ENCODE measurements at places on chromosomes 1 and 21. TPM values are rescaled to one million over a fixed set of nuclear protein-coding genes. Genes with fewer than 3 reads are reported as not detected.

- no peak overlapping the region for H3K4me3 ChIP-seq
- H3K4me1 ChIP-seq = peaks cover 37% of the 10 kb centered on the region
- no peak for DNase-seq
- no peaks in the 10 kb centered on the region for H3K27me3 ChIP-seq
- H3K36me3 ChIP-seq = no peaks in the 10 kb centered on the region
- no peak overlapping the region for H3K27ac ChIP-seq
Observed at GRCh38 chr1:7482772-7483495, 288.2 kb upstream of the VAMP3 start.

GRCh38 chr1:116726872-116727820 lies 27.1 kb upstream of the CD2 start:
- H3K4me3 ChIP-seq = no peak overlapping the region
- no peak overlapping the region for H3K27ac ChIP-seq
- no peak for DNase-seq
- H3K4me1 ChIP-seq = no peaks in the 10 kb centered on the region
- H3K36me3 ChIP-seq = no peaks in the 10 kb centered on the region

DNA sequence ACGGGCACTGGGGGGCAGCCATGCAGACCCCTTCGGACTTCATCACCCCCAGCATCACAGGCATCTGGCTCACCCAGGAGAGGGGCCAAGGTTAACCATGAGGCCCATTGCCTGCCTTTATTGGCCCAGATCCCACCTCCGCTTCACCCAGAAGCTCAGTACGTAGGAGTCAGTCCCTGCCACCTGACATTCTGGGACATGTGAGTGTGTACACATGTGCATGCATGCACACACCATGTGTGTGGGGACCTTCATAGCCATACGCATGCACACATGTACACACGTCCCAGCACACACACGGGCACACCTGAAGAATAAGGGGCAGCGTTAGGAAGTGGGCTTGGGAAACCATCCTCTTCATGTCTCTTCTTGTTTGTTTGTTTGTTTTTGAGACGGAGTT lies 24.1 kb upstream of the TRAPPC10 start:
- peaks cover 15% of the 10 kb centered on the region for H3K27me3 ChIP-seq
- no peak for DNase-seq
- peaks cover 8% of the 10 kb centered on the region for H3K36me3 ChIP-seq
- no peak overlapping the region for H3K4me3 ChIP-seq
- H3K4me1 ChIP-seq = peaks cover 8% of the 10 kb centered on the region

- H3K4me3 ChIP-seq = no peak overlapping the region
- H3K27me3 ChIP-seq = no peaks in the 10 kb centered on the region
- peaks cover 4% of the 10 kb centered on the region for H3K4me1 ChIP-seq
- peak; percentile 45 for DNase-seq
Observed at GRCh38 chr1:214439352-214440119, 111.9 kb downstream of the PTPN14 start.

DNA sequence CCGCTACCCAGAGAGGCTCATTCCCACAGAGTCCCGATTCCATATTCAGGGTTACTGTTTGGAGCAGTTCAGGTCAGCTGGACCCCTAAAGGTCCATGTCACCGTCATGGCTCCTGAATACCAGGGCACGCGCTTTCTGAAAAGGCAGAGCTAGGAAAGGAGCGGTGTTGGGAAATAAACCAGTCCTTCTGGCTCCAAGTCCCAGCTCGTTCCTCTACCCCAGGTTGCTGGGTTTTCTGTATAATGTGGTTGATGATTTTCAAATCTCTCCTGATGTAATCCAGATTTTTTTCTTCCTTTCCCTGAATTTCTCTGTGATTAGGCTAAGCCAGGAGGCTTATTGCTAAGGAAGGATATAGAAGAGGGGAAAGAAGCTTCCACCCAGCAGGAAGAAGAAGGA lies 14.0 kb upstream of the PKP1 start:
- peak overlapping the region; percentile 80 for H3K27ac ChIP-seq
- H3K27me3 ChIP-seq = peaks cover 16% of the 10 kb centered on the region
- peaks cover 28% of the 10 kb centered on the region for H3K4me1 ChIP-seq
- no peaks in the 10 kb centered on the region for H3K36me3 ChIP-seq
- DNase-seq = no peak

- H3K27me3 ChIP-seq = peaks cover 2% of the 10 kb centered on the region
- peaks cover 13% of the 10 kb centered on the region for H3K4me1 ChIP-seq
- H3K4me3 ChIP-seq = no peak overlapping the region
- no peak for DNase-seq
- no peaks in the 10 kb centered on the region for H3K36me3 ChIP-seq
Observed at GRCh38 chr1:230545181-230545580, 97.1 kb upstream of the COG2 start.

DNA sequence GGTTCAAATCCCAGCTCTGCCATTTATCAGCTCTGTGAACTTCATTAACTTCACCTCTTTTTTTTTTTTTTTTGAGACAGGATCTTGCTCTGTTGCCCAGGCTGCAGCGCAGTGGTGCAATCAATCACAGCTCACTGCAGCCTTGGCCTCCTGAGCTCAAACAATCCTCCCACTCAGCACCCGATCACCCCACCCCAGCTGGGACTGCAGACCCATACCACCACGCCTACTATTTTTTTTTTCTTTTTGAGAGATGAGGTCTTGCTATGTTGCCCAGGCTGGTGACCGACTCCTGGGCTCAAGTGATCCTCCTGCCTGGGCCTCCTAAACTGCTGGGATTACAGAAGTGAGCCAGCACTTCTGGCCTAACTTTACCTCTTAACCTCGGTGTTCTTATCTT lies 2.2 kb upstream of the TRIT1 start:
- H3K4me3 ChIP-seq = no peak overlapping the region
- peaks cover 8% of the 10 kb centered on the region for H3K4me1 ChIP-seq
- no peak for DNase-seq
- H3K27ac ChIP-seq = no peak overlapping the region

DNA sequence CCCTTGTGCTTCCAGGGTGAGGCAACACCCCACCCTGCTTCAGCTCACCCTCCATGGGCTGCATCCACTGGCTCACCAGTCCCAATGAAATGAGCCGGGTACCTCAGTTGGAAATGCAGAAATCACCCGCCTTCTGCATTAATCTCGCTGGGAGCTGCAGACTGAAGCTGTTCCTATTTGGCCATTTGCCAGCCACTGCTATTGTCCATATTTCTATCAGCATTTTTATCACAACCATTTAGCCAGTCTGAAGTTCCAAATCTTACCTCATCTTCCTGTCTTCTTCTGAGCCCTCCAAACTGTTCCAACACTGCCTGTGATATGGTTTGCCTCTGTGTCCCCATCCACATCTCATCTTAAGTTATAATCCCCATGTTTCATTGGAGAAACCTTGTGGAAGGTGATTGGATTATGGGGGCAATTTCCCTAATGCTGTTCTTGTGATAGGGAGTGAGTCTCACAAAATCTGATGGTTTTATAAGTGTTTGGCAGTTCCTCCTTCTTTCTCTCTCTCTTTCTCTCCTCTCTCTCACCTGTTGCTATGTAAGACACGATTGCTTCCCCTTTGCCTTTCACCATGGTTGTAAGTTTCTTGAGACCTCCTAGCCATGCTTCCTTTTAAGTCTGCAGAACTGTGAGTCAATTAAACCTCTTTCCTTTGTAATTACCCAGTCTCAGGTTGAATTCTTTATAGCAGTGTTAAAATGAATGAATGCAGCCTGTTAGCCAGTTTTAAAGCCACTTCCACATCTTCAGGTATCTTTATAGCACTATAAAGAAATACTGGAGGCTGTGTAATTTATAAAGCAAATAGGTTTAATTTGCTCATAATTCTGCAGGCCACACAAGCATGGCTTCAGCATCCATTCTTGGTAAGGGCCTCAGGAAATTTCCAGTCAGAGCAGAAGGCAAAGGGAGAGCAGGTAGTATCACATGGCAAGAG lies 203.5 kb downstream of the FCRL5 start:
- H3K36me3 ChIP-seq = no peaks in the 10 kb centered on the region
- no peak for DNase-seq
- H3K27ac ChIP-seq = no peak overlapping the region
- peaks cover 2% of the 10 kb centered on the region for H3K27me3 ChIP-seq

DNA sequence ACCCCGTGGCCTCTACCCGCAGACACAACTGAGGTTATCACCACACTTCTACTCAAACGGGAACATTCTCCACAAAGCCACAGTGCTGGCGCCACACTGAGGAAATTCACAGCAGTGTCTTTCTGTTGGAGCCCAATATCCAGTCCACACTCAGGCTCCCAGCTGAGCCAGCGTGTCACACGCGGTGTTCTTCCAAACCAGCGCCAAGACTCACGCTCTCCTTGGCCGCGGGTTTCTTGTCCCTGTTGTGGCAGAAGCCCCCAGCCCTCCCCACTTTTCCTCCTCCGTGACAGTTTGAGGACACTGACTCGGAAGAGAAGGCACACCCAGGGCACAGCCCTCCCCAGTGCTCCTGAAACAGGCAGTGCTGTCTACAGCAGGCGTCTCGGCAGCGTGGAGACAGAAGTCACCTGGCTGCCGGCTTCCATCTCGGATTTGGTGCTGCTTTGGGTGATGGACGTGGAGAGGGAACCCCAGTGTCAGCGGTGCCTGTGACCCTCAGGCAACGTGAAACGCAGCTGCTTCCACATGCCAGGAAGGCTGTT lies 35.4 kb upstream of the AGPAT3 start:
- no peak overlapping the region for H3K4me3 ChIP-seq
- peaks cover 11% of the 10 kb centered on the region for H3K27me3 ChIP-seq
- H3K27ac ChIP-seq = no peak overlapping the region
- no peaks in the 10 kb centered on the region for H3K36me3 ChIP-seq
- peaks cover 19% of the 10 kb centered on the region for H3K4me1 ChIP-seq

DNA sequence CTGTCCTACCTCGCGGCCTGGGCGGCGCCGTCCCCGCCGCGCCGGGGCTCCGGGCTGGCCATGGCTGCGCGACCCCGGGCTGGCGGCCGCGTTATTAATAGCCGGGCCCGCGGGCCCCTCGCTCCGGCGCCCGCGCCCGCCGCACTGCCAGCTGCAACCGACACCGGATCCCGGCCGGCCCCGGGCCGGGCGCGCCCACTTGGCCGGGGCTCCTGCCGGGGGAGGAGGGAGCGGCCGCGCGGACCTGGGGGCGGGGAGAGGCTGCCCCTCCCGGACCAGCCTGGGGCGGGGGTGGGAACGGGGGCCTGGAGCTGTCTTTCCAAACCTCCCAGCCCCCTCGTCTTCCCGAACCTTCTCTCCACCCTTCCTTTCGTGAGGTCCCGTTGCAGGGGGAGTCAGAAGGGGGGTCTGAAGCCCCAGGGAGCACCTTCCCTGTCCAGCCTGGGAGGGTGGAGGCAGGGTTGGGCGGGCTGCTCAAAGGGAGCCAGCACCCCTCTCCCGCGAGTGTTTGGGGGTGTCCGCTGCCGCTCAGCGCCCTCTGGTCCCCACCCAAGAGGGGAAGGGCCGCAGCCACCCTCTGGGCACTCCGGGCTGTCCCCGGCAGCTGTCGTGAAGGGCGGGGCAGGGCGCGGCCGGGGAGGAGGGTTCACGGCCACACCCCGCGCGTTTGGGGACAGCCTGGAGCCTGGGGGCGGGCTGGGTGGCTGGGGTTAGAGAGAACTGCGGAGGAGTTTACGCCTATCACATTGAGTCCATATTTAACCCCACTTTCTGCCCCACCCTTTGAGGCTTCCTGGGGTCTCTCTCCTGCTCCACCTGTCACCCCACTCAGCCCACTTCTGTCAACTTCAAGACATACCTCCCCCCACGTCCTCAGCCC lies at the start of gene SYNC:
SYNC (minus strand) TSS at position 172 of the 880 bp plus-strand sequence; CDS start at position 62, 110 bp downstream.
- peak within 1 kb of the TSS; percentile 98 for H3K27ac ChIP-seq
- H3K27me3 ChIP-seq = no peaks in the 10 kb centered on the region
- peak within 1 kb of the TSS; percentile 77 for H3K4me3 ChIP-seq
- H3K36me3 ChIP-seq = no peaks in the 10 kb centered on the region

The RIMKLA gene
- total RNA-seq = 0.71 TPM

The CCDC190 gene
- 9.7 TPM for total RNA-seq

DNA sequence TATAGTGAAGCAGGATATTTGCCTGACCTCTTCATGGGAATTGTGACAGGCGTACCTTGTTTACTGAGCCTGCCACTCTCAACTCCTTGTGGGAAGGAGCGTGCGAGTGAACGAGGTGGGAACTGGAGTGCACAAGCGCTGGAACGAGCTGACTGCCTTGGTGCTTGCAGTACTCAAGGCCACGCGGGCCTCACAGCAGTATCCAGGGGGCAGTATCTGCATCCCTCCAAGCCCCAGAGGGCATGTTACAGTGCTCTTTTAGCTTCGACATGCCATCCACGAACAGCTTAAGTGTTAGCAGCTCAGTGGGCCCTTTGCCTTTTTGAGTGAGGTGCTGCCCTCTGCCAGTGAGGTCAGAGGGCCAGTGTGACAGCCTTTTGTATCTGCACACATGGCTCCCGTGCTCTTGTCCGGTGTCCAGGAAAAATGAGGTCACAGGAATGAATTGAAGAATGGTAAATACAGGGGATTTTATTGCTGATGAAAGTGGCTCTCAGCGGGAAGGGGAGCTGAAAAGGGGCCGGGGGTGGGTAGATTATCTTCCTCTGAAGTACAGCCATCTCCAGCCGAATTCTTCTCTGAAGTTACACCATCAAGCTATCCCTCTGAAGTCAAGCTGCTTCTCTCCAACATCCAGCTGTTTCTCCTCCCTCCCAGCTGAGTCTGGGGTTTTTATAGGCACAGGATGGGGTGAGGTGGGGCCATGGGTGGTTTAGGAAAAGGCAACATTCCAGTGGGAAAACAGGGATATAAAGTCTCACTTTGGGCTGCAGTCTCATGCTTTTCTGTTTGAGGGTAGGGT lies 69.3 kb downstream of the EPB41 start:
- no peaks in the 10 kb centered on the region for H3K36me3 ChIP-seq
- no peak for DNase-seq
- no peaks in the 10 kb centered on the region for H3K4me1 ChIP-seq
- no peak overlapping the region for H3K4me3 ChIP-seq
- no peak overlapping the region for H3K27ac ChIP-seq
- H3K27me3 ChIP-seq = no peaks in the 10 kb centered on the region

DNA sequence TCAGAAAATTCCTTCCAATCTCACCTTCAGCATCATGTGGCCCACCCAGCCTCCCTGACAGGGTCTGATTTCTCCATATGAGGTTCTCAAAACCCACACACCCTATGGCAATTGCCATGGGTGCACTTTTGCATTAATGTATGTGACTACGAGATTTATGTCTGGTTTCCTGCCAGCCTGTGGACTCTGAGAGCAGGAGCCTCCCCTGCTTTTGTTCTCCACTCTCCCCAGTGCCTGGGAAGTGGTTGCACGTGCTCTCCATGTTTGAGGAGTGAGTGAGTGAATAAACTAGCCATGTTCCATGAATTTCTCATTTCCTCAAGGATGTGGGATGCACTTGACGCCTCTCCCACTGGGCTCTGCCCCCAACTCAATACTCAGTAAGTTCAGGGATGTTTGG lies 91.2 kb downstream of the ACTL8 start:
- no peaks in the 10 kb centered on the region for H3K4me1 ChIP-seq
- DNase-seq = no peak
- no peaks in the 10 kb centered on the region for H3K36me3 ChIP-seq
- H3K27me3 ChIP-seq = peaks cover 4% of the 10 kb centered on the region
- H3K27ac ChIP-seq = no peak overlapping the region
- no peak overlapping the region for H3K4me3 ChIP-seq
